Skeletal muscle cell (primary cell): ENCODE measurements at places on chromosomes 6 and 20.
A peak's percentile ranks its signal among the peaks of the same experiment; 100 is the strongest.

- no peak for DNase-seq
Measured at GRCh38 chr20:39105551-39105950, 143.4 kb downstream of the DHX35 start.

- DNase-seq, result peak; percentile 13
Measured at GRCh38 chr6:136408204-136408603, 118.6 kb upstream of the BCLAF1 start.

GRCh38 chr6:5205877-5206850 is 54.6 kb downstream of the LYRM4 start:
- DNase-seq, result no peak

GRCh38 chr20:8527998-8528723 is 396.1 kb downstream of the PLCB1 start:
- peak; percentile 56 for DNase-seq

DNA sequence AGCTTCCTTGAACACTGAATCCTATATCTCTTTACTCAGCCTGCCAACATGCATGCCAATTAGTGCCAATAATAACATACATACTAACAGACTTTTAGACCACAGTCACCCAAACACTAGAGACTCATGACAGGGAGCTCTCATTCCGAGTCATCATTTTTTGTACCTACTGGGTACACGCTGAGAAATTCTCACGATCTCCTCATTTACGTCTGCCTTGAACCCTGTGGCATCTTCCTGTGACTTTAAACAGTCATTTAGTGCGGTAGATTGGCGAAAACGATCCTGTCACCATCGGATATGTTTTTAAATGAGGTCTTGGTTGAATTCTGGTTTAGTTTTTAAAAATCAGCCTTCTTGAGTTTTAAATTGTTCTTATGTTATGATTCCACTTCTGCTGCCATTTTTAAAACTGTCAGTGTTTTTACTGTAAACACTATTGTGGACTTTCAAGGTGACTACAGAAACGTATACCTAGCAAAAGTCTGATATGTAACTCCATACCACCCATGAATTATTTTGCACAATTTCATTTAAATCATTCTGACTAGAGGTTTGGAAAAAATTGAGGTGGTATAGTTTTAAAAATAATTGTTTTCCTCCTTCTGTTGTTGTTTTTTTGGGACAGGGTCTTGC is 275.4 kb downstream of the TSHZ2 start:
- no peak for DNase-seq

GRCh38 chr20:25626779-25627178 is 3.0 kb upstream of the NANP start:
- DNase-seq, result no peak

GRCh38 chr20:25991051-25991755 is 294.6 kb upstream of the ZNF337 start:
- DNase-seq, result no peak

GRCh38 chr6:97085772-97086171 is 161.2 kb downstream of the KLHL32 start:
- DNase-seq, result peak; percentile 75

GRCh38 chr20:31606804-31607639 is 1.9 kb downstream of the ID1 start:
- DNase-seq, result peak; percentile 73
